DMS 273 treated with DMSO at 0.1 percent for 48 hours (cell line): ENCODE measurements at places on chromosomes 6 and 20.

DNA sequence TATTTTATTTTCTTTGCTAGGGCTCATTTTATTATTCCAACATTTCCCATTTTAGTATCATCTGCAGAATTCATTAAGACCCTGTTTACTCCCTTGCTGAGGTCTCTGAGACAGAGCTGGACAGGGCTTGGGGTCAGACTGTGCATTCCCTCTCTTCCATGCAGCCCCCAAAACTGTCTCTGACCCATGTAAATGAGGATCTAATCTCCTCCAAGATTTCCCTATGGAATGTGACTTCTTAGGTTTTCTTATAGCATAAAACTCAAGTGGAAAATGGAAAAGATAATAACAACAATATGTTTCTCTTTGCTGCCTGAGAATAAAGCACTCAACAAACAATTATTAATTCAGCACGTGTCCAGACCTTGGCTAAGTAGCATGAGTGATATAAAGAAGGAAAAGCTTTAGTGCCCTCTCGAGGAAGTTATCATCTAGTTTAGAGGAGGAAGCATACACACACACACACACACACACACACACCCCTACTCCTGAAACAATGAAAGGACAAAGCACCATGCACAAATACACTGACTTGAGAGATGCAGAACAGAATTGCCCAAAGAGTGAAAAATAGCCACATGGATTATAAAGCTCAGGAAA, 815.5 kb downstream of the BCKDHB start:
- DNase-seq = no peak

DNA sequence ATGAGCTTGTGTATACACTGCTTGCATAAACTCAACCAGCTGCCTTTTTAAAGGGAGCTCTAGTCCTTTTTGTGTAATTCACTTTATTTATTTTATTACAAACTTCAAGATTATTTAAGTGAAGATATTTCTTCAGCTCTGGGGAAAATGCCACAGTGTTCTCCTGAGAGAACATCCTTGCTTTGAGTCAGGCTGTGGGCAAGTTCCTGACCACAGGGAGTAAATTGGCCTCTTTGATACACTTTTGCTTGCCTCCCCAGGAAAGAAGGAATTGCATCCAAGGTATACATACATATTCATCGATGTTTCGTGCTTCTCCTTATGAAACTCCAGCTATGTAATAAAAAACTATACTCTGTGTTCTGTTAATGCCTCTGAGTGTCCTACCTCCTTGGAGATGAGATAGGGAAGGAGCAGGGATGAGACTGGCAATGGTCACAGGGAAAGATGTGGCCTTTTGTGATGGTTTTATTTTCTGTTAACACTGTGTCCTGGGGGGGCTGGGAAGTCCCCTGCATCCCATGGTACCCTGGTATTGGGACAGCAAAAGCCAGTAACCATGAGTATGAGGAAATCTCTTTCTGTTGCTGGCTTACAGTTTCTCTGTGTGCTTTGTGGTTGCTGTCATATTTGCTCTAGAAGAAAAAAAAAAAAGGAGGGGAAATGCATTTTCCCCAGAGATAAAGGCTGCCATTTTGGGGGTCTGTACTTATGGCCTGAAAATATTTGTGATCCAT, 15.3 kb downstream of the TNFAIP3 start:
- no peak for DNase-seq

DNA sequence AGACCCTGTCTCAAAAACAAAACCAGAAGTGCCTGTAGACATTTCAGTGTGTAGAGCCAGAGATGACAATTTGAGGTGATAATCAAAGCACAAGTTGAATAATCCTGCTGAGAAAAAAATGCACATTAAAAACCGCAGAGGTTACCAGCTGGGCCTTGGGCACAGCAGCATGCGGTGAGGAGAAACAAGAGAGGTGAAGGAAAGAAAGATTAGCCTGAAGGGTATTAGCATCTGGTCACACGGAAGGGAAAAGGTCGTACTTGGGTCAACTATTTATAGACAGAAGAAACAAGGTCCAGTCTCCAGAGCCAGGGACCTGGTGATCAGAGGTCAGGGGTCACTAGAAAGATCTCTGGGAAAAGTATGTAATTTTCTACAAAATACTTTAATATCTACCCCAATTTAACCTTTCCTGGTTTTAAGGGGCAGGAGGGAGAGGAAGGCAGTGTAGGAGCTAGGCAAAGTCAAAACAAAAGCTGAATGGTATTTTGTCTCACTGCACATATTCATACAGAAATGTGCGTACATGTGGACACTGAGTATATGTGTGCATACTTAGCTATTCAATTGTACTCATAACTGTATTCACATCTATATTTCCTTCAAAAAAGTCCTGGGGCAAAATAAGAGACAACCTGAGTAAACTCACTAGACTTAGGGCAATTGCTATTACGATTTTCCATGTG, 10.1 kb downstream of the MAP7 start:
- DNase-seq = no peak

DNA sequence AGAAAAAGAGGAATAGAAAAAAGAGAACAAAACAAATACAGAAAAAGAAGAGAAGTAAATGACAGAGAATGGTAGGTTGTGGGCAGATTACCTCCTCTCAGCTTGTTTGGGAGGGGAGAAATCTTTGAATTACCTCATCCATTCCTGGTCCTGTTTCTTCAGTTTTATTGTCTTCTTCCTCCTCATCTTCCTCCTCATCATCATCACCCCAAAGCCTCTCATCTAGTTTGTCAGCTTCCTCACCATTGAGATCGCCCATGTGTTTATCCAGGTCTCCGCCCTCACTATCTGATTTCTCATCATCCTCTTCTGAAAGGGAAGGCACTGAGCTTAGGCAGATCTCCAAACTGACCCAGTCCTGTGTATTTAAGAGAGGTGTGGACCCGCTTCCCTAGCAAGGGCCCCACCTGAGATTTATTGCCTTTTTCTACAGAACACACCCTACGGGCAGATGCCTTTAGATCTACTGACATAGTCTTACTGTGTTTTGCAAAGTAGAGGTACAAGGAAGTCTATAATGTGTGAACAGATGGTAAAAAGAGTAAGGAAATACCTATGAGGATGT, 24.2 kb upstream of the LYRM2 start:
- no peak for DNase-seq

GRCh38 chr6:16918586-16918985, 157.3 kb upstream of the ATXN1 start:
- DNase-seq = no peak

DNA sequence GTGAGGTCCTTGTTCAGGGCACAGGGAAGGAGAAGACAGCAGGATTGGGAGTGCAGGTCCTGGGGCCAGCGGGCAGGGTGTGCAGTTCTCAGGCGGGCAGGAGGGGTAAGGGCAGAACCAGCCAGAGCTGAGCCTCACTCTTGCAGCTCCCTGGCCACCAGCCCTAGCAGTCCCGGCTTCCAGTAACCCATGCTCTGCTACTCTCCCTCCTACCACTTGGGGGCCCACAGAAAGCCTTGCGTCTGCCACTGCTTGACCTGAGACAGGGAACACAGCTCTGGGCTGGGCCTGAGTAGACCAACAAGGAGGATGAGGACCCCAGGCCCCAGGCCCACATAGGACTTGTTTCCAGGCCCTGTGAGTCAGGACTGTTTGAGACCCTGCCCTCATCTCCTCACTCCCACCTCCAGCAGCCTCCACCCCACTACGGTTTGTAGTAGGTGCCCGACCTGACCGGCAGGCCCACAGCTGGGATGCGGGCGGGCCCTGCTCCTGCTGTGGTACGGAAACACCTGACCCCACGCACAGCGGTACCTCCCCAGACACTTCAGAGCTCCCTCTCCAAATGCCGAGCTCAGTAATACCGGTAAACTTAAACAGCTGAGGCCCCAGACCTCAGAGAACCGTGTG, 39.2 kb downstream of the KCNK5 start:
- DNase-seq = no peak

DNA sequence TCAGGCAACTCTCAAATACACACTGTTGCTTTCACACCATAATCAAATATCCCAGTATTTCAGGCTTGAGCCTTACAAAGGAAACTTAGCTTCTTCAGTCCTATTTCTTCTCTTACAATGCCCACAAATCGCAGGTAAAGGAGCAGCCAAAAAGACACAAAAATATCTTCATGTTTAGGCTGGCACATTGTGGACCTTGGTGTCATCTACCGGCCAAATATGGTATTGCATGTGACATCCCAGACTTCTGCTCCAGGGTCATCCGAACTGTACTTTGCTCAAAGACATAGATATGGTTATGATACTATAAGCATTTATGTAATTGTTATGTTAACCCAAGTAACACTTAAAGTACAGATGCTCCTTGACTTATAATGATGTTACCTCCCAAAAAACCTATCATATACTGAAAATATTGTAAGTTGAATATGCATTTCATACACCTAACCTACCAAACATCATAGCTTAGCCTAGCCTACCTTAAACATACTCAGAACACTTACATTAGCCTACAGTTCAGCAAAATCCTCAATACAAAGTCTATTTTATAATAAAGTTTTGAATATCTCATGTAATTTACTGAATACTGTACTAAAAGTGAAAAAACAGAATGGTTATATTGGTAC, 4.6 kb downstream of the OR2H2 start:
- DNase-seq = no peak
